Activated CD4-positive, alpha-beta T cell treated with anti-CD3 and anti-CD28 coated beads for 36 hours (primary cell): ENCODE measurements at places on chromosomes 11 and 22. TPM values are rescaled to one million over a fixed set of nuclear protein-coding genes. Genes with fewer than 3 reads are reported as not detected.

KIF18A gene
- 26.4 TPM for total RNA-seq

LINC01488 gene
- not detected for total RNA-seq

DDI1 gene
- not detected for total RNA-seq

GDPD4 gene
- total RNA-seq, result not detected

OR8D2 gene
- not detected for total RNA-seq

- H3K27me3 ChIP-seq, result no peaks in the 10 kb centered on the region
- H3K27ac ChIP-seq, result peak overlapping the region; percentile 97
- peak; percentile 70 for DNase-seq
- H3K4me3 ChIP-seq, result peak overlapping the region; percentile 54
Measured at GRCh38 chr22:26579331-26579886, 10.5 kb downstream of the TPST2 start.

DNA sequence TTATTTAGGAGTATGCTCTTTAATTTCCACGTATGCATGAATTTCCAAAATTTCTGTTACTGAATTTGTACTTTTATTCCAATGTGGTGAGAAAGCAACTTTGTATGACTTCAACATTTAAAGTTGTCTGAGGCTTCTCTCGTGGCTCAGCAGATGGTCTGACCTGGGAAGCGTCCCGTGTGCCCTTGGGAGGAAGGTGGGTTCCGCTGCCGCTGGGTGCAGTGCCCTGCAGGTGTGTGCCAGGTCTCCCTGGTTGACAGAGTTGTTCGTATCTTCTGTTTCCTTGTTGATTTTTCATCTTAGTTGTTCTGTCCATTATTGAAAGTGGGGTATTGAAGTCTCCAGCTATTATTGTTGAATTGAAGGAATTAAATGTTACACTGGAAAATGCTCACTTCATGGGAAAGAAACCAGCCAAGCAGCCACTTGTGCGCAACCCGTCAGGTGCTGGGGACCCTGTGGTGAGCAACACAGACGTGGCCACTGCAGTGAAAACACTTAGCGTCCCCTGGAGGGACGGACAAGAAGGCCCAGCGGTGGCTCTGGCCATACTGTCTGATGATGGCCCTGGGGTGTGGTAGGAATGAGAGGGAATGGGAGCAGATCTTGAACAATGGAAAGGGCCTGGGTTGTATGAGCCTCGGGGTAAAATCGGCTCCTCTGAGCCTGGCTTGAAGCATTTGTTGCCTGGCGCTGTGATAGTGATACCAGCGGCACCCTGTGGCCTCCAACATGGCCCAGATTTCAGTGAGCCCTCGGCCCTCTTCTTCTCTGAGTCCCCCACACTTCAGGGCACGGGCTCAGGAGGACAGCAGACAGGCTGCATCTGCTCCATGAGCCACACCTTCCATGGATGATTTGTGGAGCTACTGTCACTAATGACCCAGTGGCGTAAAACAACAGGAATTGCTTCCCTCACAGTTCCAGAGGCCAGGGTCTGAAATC, 31.5 kb upstream of the KRTAP5-7 start:
- H3K27ac ChIP-seq, result no peak overlapping the region
- H3K27me3 ChIP-seq, result no peaks in the 10 kb centered on the region
- DNase-seq, result no peak
- no peak overlapping the region for H3K4me3 ChIP-seq
- peaks cover 74% of the 10 kb centered on the region for H3K36me3 ChIP-seq

- no peak overlapping the region for H3K27ac ChIP-seq
- DNase-seq, result peak; percentile 64
- H3K4me3 ChIP-seq, result no peak overlapping the region
Measured at GRCh38 chr11:64729851-64730382, 6.9 kb upstream of the NRXN2 start.

- H3K27me3 ChIP-seq, result peaks cover 3% of the 10 kb centered on the region
- H3K4me1 ChIP-seq, result peaks cover 14% of the 10 kb centered on the region
- H3K4me3 ChIP-seq, result no peak overlapping the region
Measured at GRCh38 chr11:122741613-122742300, 86.2 kb downstream of the UBASH3B start.

- peak overlapping the region; percentile 53 for H3K27ac ChIP-seq
- no peaks in the 10 kb centered on the region for H3K27me3 ChIP-seq
- DNase-seq, result no peak
Measured at GRCh38 chr22:45181766-45182165, 18.0 kb downstream of the NUP50 start.

DNA sequence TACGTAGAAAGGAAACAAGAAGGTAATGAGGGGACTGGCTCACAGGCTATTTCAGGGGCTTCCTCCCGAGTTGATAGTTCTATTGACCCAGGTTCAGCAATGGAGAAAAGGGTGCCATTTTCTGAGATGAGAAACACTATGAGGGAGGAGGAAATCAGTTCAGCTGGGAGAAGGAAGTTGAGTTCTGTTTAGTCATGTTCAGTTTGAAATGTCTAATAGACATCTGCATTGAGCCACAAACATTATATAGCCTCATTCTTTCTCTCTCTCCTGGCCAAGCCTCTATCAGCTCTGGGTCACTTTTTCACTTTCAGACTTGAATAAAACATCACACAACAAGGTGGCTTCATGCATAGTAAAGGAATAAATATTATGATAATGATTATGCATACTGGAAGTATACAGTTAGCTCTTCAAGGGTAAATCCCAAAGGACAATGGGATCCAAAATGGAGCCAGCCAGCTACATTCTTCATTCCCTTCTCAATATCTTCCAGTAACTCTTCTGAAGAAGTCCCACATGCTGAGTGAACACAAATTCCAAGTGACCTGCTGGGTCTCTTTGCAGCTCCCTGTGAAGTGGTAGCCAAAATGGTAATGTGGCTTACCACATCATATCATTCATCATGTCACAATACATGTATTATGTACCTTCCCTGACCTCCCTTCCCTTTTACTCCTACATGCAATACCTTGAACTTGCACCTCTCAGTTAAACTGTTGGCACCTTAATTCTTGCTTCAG, 80.9 kb upstream of the CD44 start:
- no peak overlapping the region for H3K4me3 ChIP-seq
- peaks cover 11% of the 10 kb centered on the region for H3K36me3 ChIP-seq
- H3K27ac ChIP-seq, result no peak overlapping the region
- DNase-seq, result no peak

DNA sequence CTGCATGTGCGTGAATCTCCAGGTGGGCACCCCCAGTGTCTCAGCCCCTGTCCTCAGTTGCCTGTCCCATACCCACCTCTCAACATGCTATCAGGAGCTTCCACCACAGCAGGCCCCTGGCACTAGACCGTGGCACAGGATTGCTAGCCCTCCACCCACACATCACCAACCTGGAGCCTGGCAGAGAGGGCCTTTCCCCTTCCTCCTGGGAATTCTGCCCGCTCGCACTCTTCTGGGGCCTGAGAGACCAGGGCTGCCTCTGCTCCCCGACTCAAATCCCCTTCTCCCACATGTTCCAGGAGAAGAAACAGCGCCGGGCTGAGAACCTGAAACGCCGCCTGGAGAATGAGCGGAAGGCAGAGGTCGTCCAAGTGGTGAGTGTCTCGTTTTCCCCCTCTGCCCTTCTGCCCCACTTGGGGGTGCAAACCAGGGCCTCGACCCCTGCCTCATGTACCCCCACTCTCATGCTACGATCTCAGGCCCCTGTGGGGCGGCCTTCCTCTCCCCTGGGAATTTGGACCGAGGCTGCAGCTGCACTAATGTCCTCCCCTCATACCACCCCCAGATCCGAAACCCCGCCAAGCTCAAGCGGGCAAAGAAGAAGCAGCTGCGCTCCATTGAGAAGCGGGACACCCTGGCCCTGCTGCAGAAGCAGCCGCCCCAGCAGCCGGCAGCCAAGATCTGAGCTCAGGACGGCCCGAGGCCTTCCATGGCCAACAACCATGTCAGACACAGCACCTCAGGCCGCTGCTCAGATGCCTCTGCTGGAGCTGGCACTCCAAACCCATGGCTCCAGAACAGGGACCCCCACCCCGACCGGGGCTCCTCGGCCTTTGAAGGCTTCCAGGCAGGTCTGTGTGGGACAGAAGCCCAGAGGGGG, 5.9 kb downstream of the PTGDR2 start:
- no peaks in the 10 kb centered on the region for H3K27me3 ChIP-seq
- H3K36me3 ChIP-seq, result peaks cover 46% of the 10 kb centered on the region
- DNase-seq, result no peak
- no peak overlapping the region for H3K4me3 ChIP-seq
- H3K27ac ChIP-seq, result no peak overlapping the region

GRCh38 chr11:6635082-6635932, 16.1 kb upstream of the TPP1 start:
- no peaks in the 10 kb centered on the region for H3K36me3 ChIP-seq
- no peak overlapping the region for H3K27ac ChIP-seq
- no peak for DNase-seq
- H3K27me3 ChIP-seq, result no peaks in the 10 kb centered on the region
- no peak overlapping the region for H3K4me3 ChIP-seq

DNA sequence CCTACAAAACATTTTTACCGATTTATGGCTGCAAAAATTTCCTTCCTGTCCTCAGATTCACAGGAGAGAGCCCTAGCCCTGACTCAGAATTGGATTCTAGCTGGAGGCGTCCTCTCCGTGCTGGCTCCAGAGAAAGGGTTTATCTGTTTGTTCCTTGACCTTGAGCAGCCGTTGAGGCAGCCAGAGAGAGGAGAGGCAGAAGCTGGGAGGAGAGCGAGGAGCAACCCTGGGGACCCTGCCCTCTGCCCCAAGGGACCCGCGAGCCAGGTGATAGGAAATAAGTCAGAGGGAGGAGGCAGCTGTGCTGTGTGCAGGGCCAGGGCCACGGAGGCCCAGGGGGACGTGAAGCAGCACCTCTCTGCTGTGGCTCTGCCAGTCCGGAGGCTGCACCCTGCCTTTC, 75.6 kb downstream of the IGLL1 start:
- no peaks in the 10 kb centered on the region for H3K36me3 ChIP-seq
- no peak overlapping the region for H3K27ac ChIP-seq
- no peak for DNase-seq
- H3K27me3 ChIP-seq, result no peaks in the 10 kb centered on the region
- H3K4me3 ChIP-seq, result no peak overlapping the region
- H3K4me1 ChIP-seq, result no peaks in the 10 kb centered on the region

DNA sequence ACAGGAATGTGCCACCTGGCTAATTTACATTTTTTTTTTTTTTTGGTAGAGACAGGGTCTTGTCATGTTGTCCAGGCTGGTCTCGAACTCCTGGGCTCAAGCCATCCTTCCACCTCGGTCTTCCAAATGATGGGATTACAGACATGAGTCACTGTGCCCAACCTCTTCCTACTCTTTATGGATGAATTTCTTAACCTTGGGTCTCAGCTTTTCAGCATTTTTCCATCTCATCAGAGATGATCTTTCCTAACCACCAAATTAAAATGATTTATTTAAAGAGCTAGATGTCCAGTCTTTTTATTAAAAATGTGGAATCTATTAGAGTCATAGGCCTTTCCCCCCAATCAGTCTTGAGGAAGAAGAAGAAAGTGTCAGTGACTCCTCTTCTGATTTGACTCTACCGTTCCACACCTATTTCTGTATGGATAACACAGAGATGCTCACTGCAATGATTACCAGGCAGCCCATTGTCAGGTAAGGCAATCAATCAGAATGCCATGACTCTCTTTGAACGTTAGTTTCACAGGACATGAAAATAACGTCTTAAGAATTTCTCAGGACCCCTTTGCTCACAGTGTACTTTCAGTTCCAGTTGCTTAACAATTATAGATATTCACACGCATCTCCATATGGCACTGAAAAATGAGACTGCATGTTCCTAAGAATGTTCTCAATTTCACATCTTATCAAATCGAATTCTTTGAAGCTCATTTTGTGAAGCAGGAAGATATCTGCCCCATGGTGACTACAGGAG, 51.0 kb downstream of the MIAT start:
- peaks cover 37% of the 10 kb centered on the region for H3K36me3 ChIP-seq
- no peak overlapping the region for H3K4me3 ChIP-seq
- no peak for DNase-seq
- H3K27me3 ChIP-seq, result no peaks in the 10 kb centered on the region
- H3K27ac ChIP-seq, result no peak overlapping the region

DNA sequence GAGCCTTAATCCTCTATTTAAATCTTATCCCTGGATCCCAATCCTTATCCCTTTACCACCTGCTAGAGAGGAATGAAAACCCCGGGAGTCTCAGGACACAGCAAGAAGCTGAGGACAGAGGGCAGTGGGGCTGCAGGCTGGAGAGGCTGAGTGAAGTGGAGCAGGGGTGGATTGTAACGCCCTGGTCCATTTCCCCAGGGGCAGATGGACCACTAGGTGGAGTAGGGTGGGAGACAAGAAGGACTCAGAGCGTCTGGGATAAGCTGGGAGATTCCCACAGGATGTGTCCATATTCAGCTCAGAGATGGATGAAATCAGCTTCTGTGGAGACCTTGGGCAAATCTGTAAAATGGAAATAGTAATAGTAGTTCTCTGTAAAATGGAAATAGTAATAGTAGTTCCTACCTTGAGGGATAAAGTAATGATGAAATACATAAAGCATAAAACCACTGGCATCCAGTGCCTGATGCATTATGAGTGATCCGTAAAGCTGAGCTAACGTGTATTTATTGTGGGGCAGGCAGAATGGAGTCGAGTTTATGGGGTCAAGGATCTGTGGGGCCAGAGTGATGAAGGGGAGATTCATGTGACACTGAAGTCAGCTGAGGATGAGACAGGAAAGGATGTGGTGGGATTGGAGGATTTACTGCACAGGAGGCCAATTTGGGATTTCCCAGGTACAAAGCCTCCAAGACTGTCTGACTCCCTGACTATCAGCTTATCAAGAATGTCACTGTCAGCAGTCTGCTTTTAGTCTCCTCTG, 1.9 kb upstream of the ROBO4 start:
- no peaks in the 10 kb centered on the region for H3K36me3 ChIP-seq
- no peaks in the 10 kb centered on the region for H3K4me1 ChIP-seq
- H3K27me3 ChIP-seq, result peaks cover 15% of the 10 kb centered on the region

DNA sequence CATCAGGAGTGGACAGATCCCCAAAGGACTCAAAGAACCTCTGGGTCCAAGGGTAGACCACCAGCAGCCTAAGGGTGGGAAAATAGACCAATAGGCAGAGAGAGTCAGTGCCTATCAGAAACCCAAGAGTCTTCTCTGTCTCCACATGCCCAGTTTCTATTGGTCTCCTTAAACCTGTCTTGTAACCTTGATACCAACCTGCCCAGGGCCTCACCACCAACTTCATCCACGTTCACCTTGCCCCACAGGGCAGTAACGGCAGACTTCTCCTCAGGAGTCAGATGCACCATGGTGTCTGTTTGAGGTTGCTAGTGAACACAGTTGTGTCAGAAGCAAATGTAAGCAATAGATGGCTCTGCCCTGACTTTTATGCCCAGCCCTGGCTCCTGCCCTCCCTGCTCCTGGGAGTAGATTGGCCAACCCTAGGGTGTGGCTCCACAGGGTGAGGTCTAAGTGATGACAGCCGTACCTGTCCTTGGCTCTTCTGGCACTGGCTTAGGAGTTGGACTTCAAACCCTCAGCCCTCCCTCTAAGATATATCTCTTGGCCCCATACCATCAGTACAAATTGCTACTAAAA, at the start of gene HBB:
Gene HBB, minus strand, starts transcription at position 340 of the 579 bp plus-strand sequence. Its CDS starts 50 bp downstream, at position 290.
- no peaks in the 10 kb centered on the region for H3K27me3 ChIP-seq
- no peak within 1 kb of the TSS for H3K4me3 ChIP-seq
- DNase-seq, result no peak
- no peaks in the 10 kb centered on the region for H3K36me3 ChIP-seq
- no peak within 1 kb of the TSS for H3K27ac ChIP-seq
